Stimulated activated CD8-positive, alpha-beta memory T cell treated with anti-CD3 and anti-CD28 coated beads, Interleukin-15, amount 100 ng/mL, for 48 hours (primary cell): ENCODE measurements at places on chromosomes 2 and 18.
A peak's percentile ranks its signal among the peaks of the same experiment; 100 is the strongest.

- DNase-seq: no peak
Measured at GRCh38 chr2:145771525-145771924, 1251.6 kb upstream of the ZEB2 start.

DNA sequence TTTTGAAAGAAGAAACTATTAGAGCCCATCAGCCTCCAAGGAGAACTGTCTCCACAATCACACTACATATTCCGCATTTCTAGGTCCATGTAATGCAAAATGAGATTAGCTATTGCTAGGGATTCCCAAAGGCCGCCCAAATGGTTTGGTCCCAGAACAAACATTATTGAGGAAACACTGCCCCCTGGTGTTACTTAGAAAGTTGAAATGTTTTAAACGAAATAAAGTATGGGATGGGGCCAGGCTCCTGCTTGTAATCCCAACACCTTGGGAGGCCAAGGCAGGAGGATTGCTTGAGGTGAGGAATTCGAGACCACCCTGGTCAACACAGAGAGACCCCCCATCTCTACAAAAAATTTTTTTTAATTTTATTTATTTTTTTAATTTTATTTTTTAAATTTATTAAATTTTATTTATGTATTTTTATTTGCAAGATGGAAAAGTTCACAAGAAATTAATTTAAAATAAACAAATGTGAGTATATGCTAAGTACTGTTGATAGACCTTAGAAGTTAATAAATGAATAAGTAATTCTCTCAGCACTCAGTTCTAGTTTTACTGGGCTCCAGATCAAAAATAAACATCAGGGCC lies 5.5 kb downstream of the NHEJ1 start:
- DNase-seq: peak; percentile 4

DNA sequence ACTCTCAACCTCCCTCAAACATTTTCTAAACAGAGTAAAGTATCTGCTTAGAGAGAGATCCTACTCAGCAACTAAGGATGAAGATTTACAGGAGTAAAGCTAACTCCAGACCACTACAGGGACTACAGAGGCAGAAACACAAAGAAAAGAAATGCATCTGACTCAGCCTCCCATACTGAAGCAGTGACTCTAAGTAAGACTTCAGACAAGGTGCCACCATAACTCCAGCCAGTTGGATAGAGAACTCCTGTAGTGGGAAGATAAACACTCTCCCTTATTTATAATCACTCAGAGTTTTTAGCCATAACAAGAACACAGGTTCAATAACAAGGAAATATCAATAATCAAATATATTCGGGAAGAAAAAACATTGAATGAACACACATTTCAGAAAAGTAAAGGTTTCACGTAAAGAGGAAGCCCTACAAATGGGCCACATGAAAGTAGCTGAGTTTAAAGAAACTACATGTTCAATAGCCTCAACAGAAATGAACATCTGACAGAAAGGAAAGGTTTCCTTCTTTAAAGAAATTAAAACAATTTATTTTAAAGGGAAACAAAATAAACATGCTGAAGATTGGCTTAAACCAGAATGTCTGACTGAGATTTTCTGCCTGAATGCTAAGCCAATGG lies 519.9 kb downstream of the KCNJ3 start:
- DNase-seq: no peak

- DNase-seq: no peak
Measured at GRCh38 chr2:199458009-199458805, 468 bp upstream of the SATB2 start.

- DNase-seq: no peak
Measured at GRCh38 chr2:207109768-207110167, 56.0 kb downstream of the KLF7 start.

- DNase-seq: no peak
Measured at GRCh38 chr18:13627639-13628038, 98.7 kb downstream of the FAM210A start.
